Stimulated activated CD4-positive, alpha-beta T cell treated with anti-CD3 and anti-CD28 coated beads, Interleukin-1b, Interleukin-23, amount 100 ng/mL, for 48 hours (primary cell): ENCODE measurements at places on chromosomes 3 and 15.

- no peak for DNase-seq
These were observed 50.7 kb downstream of the CDC25A start for GRCh38 chr3:48137425-48137999.

- no peak for DNase-seq
These were observed 51.4 kb downstream of the FLNB start for GRCh38 chr3:58059349-58060321.

DNA sequence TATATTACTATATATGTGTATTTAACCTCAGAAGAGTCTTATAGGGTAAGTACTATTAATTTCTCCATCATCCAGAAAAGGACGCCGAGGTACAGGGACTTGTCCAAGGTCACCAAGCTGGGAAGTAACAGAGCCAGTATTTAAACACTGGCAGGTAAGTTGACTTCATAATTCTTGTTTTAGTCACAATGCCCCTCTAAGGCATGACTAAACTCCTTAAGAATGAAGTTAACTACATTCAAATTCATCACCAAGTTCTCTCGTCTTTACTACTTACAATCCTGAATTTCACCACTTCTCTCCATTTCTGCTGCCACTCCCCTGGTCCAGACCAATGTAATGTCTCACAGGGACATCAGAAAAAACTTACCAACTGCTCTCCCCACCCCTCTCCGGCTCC lies 312.1 kb downstream of the GRM7 start:
- no peak for DNase-seq

DNA sequence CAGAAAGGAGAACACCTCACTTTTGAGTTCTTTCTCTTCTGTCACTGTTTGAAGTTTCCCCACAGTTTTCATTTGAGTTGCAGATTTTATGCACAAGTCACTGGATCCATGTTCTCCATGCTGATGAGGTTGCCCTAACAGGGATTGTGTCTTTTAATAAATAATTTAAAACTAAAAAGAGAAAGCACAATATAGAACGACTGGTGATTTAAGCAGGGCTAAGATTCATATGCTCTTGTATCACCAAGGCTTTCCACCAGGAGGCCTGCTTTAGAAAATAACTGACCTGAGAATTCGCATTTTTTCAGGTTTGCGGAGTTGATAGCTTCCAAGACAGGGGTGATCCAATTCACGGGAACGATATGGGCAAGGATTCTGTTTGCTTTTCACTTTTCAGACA lies 252.0 kb upstream of the VEPH1 start:
- no peak for DNase-seq

GRCh38 chr15:37801529-37801928 lies 132.9 kb upstream of the TMCO5A start:
- no peak for DNase-seq

GRCh38 chr15:66169023-66169422 lies 84.5 kb downstream of the MEGF11 start:
- no peak for DNase-seq

DNA sequence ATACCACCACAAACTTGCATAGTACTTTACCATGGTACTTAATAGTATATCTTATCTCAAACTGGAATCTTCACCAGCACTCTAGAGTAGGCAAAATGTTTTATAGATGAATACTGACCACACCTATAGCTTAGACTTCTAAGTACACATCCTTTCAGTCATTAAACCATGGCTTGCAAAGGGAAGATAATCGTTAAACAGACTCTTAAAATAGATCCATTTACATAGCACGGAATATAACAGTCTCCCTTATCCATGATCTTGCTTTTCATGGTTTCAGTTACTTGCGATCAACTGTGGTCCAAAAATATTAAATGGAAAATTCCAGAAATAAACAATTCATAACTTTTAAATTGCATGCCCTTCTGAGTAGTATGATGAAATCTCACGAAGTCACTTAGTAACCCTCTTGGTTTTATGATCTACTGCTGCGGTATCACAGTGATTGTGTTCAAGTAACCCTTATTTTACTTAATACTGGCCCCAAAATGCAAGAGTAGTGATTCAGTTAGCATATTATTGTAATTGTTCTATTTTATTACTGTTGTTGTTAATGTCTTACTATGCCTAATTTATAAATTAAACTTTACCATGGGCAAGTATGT lies 111.4 kb downstream of the HERC1 start:
- DNase-seq = no peak

- DNase-seq = no peak
These were observed 65.0 kb downstream of the FRMD4B start for GRCh38 chr3:69320871-69321271.

DNA sequence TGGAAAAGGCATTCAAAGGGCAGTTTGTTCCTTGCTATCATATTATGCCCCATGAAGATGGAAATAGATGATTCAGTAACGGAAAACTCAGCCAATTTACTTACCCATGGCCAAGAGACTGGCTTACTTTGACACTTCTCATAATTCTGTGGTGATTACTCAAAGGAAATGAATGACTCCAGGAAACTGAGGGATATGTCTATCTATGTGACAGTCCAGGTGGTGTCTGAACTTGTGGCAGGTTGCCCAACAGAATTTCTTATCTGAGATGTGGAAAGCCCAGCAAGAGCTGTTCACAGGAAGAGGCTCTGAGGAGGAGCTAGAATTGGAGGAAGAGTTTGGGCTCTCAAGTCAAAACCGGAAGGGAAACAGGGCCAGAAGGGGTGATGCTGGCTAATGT lies 91.2 kb downstream of the KCNAB1 start:
- no peak for DNase-seq

GRCh38 chr3:65619888-65620287 lies 418.8 kb downstream of the MAGI1 start:
- no peak for DNase-seq

- no peak for DNase-seq
These were observed 169.2 kb downstream of the UBE2E2 start for GRCh38 chr3:23372285-23372684.

- no peak for DNase-seq
These were observed 25.3 kb downstream of the UBXN7 start for GRCh38 chr3:196406811-196407470.
